Stimulated activated CD4-positive, alpha-beta T cell treated with anti-CD3 and anti-CD28 coated beads, Interleukin-1b, Interleukin-23, amount 100 ng/mL, for 48 hours (primary cell): ENCODE measurements at places on chromosomes 6 and 20.

GRCh38 chr20:63084563-63084927, 77.8 kb upstream of the BHLHE23 start:
- DNase-seq, result no peak

DNA sequence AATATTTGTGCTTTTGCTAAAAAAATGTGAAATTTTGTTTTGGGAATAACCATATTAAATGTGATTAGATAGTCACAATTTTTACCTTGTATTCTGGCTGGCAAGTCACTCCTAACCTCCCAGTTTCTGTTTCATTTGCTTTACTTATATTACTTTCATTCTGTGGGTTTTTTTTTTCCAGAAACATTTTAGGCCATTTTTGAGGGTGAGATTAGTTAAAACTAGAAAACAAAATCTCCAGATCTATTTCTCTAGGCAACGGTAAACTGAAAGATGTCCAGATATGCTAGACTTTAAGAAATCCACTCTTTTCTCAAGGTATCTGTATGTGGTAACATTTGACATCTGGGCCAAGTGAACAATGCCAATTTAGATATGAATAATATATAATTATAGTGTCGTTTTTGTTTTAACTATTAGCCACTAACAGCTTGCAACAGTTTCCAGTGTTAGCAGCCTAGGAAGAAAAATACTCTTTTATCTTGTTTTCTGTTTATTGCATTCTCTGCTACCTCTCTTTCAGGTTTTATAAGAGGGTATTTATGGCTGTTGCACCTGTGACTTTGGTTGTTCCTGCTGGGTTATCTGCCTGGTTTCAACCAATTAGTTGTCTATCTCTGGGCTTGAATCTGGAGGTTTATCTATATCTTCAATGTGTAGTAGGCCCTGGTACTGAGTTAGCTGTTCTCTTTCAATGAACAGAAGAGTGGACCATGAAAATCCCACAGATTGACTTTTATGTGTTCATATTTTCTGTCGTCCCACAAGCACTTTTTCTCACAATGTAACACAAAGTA, 260.9 kb downstream of the NKAIN2 start:
- DNase-seq, result no peak

DNA sequence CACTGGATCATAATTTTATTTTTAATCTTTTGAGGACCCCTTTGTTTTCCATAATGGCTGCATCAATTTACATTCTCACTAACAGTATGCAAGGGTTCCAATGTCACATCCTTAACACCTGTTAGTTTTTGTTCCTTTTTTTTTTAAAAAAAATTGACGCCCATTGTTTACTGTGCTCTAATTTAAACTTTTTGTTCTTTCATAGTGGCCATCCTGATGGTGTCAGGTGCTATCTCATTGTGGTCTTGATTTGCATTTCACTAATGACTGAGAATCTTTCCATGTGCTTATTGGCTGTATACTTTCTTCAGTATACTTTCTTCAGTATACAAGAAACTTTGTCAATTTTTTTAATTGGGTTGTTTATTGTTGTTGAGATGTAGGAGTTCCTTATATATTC, 347.0 kb downstream of the RNGTT start:
- no peak for DNase-seq

GRCh38 chr6:65908065-65908464, 201.0 kb upstream of the EYS start:
- no peak for DNase-seq

DNA sequence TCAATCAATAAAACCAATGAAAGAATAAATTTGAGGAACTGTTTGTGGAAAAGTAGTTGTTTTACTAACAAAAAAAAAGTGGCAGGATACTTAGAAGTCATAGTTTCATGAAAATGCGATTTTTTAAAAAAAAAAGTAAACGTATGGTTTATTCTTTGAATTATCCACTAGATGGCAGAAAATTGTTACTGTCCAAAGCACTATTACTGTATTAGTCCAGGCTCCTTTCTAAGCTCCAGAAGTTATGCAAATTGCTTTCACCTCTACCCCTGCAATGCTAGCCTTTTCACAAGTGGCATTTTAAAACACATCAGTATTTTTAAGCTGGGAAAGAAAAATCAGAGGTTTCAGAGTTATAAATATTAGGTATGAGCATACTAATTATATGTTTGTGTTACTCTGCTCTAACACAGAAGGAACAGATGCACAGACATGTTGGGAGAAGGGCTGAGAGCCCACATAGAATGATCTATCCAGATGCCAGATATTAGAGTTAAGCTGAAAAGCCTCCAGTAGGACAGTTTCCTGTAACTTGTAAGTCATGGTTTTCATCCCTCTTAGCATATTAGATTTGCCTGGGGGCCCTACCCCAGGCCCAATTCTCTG, 63.9 kb downstream of the FHL5 start:
- DNase-seq, result no peak

DNA sequence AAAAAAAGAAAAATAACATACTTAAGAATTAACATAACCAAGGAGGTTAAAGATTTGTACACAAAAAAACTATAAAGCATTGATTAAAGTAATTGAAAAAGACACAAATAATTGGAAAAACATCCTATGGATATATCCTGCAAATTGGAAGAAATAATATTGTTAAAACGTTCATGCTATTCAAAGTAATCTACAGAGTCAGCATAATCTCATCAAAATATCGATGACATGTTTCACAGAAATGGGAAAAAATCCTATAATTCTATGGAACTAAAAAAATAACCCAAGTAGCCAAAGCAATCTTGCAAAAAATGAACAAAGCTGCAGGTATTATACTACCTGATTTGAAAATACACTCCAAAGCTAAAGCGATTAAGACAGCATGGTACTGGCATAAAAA, 23.3 kb downstream of the OR5V1 start:
- DNase-seq, result no peak

DNA sequence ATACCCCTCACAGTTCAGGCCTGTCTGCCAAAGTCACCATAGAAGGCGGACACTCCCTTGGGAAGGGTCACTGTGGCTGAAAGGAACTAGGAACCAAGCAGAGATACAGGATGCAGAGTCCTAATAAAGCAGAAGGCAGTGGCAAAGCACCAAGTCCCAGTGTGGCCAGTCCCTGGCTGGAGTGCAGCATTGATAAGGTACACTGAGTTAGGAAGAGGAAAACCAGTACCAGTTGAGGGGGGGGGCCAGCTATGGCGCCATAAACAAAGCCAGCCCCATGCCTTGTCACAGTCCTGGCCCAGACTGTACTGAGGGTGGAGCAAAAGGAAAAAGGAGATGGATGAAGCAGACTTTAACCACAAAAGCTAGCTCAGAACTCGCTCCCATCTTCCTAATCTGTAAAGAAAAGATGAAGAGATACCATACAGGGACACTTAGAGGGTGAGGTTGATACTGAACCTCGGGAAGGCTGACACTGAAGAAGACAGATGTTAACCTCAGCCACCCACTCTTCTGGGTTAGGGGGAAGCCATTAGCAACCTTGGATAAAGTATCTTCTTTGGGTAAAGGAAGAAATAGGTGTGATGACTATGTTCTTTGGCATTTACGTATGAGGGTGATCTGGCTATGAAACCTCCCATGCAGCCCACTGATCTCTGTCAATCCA, 7.8 kb downstream of the ABHD12 start:
- DNase-seq, result no peak

DNA sequence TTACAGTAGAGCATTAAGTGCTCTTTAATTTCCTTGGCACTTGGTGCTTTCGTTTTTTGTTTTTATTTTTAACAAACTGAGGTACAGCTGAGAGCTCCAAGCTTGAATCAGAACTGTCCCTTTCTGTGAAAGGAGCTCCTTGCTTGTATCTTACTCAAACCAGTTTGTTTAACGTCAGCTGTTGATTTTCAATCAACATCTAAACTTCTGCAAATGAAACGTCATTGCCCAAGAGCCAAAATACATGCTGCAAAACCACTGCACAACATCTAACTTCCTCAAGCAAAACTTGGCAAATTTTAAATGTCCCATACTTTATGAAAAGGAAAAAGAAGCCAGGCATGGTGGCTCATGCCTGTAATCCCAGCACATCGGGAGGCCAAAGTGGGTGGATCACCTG, 15.2 kb downstream of the VNN2 start:
- no peak for DNase-seq

DNA sequence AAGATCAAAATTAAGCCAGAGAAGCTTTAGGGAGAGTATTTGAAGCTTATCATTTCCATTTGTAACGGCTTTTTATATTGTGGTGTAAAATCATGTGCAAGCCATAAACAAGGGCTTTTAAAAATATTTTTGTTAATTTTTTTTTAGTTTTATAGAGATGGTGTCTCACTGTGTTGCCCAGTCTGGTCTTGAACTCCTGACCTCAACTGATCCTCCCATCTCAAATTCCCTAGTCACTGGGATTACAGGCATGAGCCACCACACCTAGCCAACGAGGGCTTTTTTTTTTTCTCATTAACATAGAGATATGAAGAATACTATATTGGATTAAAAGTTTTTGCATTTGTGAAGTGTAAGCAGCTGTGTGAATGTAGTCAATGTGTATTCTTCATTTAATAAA, 29.1 kb downstream of the CDKAL1 start:
- no peak for DNase-seq

- peak; percentile 93 for DNase-seq
These were observed 11.1 kb downstream of the RPL7L1 start for GRCh38 chr6:42890311-42891198.

- DNase-seq, result no peak
These were observed 526.7 kb downstream of the EPHA7 start for GRCh38 chr6:92892626-92893170.

GRCh38 chr20:24589815-24590177, 120.4 kb downstream of the SYNDIG1 start:
- DNase-seq, result no peak

DNA sequence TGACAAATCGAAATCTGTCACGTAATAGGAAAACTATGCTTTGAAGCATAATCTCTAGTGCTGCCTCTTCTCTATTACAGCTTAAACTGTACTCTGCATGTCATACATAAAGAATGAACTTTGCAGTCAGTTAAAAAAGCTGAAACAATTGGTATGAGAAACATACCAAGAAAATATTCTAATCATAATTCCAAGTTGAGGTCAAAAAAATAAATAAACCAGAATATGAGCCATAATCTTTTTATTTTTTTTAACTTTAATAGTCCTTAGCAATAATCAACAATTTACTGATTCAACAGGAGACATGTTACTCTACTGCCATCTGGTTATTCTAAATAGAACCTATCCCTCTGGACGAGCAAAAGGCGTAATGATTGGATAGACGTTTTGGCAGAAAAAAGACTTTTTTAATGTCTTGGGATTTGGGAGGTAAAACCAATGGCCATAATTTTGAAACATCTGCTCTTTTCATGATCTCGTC, 224.4 kb upstream of the FLRT3 start:
- DNase-seq, result no peak

GRCh38 chr20:8621001-8621400, 447.9 kb upstream of the PLCB4 start:
- no peak for DNase-seq

- no peak for DNase-seq
These were observed 69.3 kb downstream of the ALDH5A1 start for GRCh38 chr6:24564081-24564480.

DNA sequence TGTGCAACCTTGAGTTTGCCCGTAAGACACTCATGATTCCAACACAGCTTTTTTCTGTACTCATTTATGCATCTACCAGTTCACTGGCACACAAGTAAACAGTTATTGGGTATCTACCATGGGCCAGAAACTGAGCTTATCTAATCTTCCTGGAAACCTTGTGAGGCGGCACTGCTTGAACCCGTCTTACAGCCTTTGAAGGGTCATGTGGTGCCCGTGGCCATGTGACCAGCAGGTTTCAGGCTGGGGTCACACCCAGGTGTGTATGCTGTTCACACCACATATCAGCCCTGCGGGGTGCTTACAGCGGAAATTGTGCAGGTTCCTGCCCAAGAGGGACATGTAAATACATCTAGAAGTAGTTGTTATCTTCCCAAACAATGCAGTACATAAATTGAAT, 6.1 kb downstream of the THBD start:
- no peak for DNase-seq

- DNase-seq, result no peak
These were observed 604.1 kb upstream of the POU3F2 start for GRCh38 chr6:98230250-98230649.

DNA sequence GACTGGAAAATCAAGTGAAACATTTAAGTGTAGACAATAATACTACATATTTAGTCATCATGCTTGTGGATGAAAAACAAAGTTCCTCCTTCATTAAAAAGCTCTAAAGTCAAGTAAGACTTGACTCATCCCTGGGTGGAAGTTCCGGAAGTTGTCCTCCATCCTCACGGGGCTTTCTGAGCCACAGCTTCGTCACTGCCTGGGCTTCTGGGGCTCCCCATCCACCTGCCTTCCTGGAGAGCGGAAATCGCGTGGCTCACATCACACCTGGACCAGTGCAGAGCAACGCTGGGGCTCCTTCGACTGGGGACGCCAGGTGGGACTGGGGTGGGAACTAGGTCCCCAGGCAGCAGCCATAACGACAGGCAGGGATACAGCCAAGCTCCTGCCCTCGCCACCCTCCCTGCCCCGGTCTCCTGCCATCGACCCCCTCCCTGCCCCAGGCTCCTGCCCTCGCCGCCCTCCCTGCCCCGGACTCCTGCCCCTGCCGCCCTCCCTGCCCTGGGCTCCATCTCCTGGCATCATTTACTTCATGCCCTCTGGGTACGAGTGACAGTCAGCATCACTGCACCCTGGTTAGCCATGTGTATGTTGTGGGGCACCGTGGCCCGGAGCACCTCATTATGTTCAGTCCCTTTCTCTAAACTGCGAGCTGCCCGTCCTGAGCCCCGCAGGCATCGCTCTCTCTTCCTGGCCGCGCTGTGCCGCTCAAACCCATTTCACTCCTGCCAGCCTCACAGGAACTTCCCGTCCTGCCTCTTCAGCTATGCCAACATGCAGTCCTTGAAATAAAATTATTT, 12.9 kb downstream of the THBS2 start:
- DNase-seq, result no peak

DNA sequence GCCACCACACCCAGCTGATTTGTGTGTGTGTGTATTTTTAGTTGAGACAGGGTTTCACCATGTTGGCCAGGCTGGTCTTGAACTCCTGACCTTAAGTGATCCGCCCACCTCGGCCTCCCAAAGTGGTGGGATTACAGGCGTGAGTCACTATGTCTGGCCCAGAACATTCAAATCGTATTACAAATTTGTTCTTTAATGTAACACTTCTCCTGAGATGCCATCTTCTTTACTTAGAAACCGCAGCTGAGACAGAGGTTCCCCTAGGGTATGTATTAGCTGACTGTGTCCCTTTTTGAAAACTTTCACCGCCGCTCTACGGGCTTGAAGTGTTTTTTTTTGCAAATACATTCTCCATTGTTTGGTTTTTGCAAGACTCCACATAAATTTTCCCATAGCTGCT, 62.6 kb downstream of the TOX2 start:
- no peak for DNase-seq

- DNase-seq, result no peak
These were observed 68.9 kb downstream of the ZNF217 start for GRCh38 chr20:53524589-53525312.

GRCh38 chr20:32153156-32153665, 43.7 kb downstream of the TM9SF4 start:
- DNase-seq, result no peak

GRCh38 chr20:53613748-53614147, 20.1 kb upstream of the ZNF217 start:
- DNase-seq, result no peak

GRCh38 chr6:108803982-108804490, 44.2 kb upstream of the ARMC2 start:
- no peak for DNase-seq
